ENCODE measurements at places on chromosomes 2 and 18.

GRCh38 chr2:162241571-162241970 lies 1.7 kb downstream of the FAP start:
- no peak for DNase-seq

DNA sequence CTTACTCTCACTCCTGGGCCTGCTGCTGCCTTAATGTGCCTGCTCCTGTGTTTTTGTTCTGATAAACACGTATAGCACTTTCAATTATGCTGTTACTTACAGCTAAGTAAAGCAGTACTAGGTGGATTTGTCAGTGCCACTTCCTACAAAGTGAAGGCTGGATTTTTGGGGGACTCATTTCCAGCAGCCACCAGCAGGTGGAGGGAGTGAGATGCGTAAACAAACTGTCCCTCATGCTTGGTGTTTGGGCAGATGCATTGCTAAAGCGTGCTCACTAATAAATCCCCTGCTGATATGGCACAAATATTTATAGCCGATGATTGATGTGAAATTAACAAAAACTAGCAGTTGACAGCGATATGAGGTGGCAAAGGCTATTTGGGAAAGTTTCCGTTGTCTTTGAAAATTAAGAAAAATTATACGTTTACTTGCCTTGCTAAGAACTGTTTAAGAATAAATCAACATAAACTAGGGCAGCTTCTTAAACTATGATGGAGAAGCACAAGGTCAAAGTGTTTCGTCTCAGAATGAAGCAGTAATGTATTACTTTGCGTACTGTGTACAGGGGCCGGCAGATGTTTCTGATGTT lies 101.7 kb downstream of the AGAP1 start:
- DNase-seq, result peak; percentile 6

DNA sequence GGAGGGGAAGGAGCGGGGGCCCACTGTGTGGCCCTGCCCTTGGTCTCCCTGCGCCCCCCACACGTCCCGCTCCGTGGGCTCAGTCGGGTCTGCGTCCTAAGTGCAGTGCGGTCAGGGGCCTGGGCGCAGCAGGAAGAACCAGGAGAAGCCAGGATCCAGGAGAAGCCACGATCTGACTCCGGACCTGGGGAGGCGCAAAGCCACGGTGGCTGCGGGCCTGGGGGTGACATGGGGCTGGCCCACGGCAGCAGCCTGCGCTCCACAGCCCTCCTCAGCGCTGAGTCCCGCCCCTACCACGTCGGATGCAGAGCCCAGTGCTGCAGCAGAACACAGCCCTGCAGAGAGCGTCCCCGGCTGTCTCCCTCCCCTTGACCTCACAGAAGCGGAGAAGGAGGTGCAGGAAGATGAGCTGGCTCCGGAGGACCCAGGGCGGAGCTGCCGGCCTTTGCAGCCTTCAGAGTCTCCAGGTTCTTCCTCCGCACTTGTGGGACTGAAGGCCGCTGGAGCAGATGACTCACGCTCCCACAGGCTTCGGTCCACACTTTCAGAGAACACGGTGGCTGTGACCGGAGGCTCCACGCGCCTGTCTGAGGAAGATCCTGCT lies 589.2 kb upstream of the SALL3 start:
- no peak for DNase-seq

DNA sequence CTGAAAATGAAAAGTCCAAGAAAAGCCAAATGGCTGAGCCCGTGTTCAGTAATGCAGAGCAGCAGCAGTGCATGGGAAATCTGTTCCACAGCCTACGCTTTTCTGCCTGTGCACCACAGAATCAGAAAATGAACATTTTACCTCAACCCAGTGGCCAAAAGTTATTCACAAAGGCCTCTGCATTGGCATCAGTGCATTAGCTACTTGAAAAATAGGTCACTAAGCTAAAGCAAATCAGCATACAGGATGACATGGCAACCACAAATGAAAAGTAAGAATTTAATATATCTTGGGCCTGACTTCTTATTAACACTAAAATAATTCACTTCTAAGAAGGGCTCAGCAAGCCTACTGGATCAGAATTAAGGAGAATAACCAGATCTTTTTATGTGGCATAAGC lies 1145.3 kb upstream of the CHAC2 start:
- DNase-seq, result no peak

GRCh38 chr2:42556315-42556890 lies 12.0 kb upstream of the MTA3 start:
- DNase-seq, result no peak

DNA sequence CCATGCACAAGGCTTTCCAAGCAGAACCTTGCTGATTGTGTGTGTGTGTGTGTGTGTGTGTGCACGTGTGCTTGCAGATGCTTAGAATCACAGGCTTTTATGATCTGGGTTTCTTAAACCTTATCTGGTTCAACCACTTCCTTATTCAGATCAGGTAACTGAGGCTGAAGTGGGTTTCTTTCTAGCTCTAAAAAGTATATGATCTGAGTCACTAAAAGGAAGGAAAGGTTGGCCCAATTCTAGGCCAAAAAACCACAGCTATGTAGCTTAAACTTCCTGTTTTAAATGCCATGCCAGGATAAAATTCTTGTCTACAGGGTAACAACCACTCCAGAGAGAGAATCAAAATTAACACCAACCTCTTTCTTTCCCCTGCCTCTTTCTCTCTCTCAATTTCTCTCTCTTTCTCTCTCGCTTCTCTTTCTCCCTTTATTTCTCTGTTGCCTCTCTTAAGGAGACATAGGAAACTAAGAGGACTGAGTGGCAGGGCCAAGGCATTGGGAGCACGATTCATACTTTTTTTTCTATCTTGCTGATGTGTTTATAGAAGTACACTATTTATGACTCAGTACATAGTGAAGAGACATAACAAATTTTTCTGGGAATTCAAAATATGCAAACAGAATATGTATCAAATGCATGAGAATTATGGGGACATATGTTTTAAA lies 140.3 kb downstream of the TRIB2 start:
- DNase-seq, result no peak

DNA sequence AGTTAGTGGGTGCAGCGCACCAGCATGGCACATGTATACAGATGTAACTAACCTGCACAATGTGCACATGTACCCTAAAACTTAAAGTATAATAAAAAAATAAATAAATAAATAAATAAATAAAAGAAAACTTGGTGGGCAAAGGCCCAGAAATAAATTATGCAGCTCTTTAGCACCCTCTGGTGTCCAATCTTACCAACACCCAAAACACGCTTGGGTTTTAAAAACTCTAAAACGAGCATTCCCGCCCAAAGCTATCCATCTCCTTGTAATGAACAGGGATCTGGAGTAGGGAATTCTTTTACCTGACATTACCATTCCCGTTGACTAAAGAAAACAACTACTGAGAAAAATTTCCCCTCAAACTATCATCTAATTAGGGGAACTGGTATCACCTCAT lies 2005.9 kb upstream of the CELF4 start:
- no peak for DNase-seq

All from activated CD8-positive, alpha-beta memory T cell treated with anti-CD3 and anti-CD28 coated beads for 48 hours (primary cell).